ENCODE measurements at places on chromosomes 3 and 15.

DNA sequence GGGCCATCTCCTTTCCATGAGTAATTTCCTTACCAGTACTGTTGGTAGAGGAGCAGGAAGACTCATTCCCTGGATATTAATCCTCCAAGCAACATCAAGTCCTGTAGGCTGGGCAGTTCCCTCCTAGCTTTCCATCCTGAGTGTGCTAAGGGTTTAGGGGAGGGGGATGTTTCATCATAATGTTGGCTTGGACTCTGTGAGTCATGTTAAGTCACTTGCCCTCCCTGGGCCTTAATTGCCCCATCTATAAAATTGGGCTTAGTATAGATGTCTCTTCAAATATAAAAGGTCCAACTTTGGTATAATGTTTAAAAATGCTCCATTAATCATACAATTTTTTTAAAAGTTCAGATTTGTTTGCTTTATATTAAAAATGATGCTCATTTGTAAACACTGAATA is 52.7 kb downstream of the TLE3 start:
- no peak for DNase-seq

GRCh38 chr15:42037656-42038055 is 16.8 kb upstream of the PLA2G4E start:
- DNase-seq = no peak

DNA sequence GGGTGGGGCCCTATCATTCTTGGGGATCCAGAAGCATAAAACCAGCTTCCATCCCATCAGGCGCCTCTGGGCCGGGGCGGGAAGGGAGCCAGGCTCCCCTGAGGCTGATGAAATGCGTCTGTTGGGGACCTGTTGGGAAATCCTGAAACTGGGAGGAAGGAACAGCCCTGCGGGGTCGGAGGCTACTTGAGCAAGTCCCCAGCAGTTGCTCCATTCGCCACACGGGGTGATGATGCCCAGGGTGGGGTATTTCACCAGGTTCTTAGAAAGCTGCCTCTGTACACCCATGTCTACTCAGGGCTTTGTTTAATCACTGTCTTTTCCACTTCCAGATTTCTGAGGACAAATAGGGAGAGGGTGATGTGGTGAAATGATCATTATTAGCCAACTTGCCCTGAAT is 25.4 kb upstream of the TSEN2 start:
- DNase-seq = no peak

- no peak for DNase-seq
Observed at GRCh38 chr15:57152666-57153539, 223.4 kb upstream of the CGNL1 start.

DNA sequence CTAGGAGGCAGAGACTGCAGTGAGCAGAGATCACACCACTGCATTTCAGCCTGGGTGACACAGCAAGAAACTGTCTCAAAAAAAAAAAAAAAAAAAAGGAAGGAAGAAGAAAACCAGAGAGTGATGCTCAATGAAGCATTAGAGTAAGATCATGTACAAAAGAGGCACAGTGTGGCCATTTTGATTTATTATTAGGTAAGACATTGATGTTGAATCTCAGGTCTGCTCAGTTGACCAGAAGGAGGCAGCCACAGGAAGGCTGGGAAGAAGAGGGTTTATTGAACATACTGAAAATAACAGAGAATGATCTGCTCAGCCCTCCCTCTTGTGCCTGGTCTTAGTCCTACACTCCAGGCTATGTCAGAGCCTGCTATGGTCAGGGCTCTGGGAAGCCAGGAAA is 15.6 kb downstream of the LRRK1 start:
- DNase-seq = no peak
